Activated gamma-delta T cell (primary cell): ENCODE measurements at places on chromosomes 2 and 18.

GRCh38 chr2:230010501-230010900 lies 58.2 kb downstream of the SLC16A14 start:
- no peak for DNase-seq

- no peak for DNase-seq
These were observed 63.7 kb downstream of the COL4A3 start for GRCh38 chr2:227228061-227228667.

DNA sequence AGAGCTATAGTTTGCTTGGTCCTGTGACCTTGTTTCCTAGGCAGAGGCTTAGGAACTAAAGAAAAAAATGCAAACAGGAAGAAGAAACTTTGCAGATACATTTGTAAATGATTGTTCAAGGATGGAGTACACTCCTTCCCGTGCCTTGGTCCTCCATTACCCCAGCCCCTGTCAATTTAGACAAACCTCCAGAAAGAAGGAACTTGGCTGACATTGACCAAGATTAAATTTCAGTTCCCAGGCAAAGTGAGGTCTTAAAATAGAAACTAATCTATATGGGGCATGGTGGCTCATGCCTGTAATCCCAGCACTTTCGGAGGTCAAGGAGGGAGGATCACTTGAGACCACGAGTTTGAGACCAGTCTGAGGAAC lies 179.9 kb upstream of the FN1 start:
- no peak for DNase-seq

GRCh38 chr2:112056626-112056987 lies 1.5 kb downstream of the TMEM87B start:
- DNase-seq: no peak

GRCh38 chr2:42085706-42086487 lies 38.1 kb downstream of the PKDCC start:
- DNase-seq: no peak

GRCh38 chr18:32057624-32058165 lies 34.0 kb upstream of the RNF138 start:
- DNase-seq: no peak

DNA sequence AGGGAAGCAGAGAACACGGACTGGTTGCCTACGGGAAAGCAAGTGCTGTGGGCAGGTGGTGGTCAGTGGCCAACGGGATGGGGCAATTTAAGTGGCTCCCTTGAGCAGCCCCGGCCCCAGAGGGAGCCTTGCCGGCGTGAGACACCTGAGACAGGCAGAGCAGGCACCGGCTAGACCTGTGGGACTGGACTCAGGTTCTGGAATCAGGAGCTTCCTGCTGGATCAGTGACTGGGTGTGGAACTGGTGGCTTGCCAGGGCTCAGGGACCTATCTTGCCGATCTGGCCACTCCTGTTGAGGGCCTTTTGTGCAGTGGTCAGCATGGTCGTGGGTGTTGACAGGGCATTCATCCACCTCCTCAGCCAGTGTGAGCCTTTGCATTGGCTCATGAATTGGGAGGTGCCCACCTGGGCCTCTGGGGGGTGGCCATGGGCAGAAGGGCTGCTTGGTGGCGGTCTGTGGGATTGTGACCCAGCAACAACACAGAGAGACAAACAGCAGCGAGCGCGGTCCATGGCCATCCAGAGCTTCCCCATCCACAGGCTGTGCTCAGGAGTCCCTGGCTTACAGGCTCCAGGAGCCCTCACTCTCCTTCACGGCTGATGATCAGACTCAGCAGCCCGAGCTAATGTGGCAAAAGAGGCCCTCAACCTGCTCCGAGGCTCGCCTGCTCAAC lies 85.4 kb upstream of the ZNF516 start:
- no peak for DNase-seq

- no peak for DNase-seq
These were observed 64.0 kb upstream of the SLC14A2 start for GRCh38 chr18:45551142-45551815.

- no peak for DNase-seq
These were observed 28.8 kb downstream of the SH3BP4 start for GRCh38 chr2:234980451-234981187.

DNA sequence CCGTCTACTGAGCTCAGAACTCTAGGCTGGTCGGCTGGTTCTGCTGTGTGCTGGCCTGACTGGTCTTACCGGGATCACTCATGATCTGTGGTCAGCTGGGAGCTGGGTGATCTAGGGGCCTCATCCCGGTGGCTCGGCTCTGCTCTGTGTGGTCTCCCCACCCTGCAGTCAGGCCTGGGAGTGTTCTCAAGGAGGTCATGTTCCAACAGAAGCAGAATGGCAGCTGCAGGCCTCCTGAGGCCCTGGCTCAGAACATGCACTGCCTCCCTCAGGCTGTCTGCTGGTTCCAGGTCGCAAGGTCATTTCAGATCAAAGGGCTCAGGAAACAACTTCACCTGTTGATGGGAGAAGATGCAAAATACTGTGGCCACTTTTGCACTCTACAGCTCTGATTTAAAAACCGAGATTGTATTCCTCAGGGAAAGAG lies 81.1 kb upstream of the RFX8 start:
- DNase-seq: no peak
